ENCODE measurements at places on chromosomes 5 and 9. TPM values are rescaled to one million over a fixed set of nuclear protein-coding genes. Genes with fewer than 3 reads are reported as not detected.

The ADAMTS13 gene
- 6.0 TPM for total RNA-seq

The SPINK5 gene
- total RNA-seq = not detected

The ADGRD2 gene
- total RNA-seq = not detected

The LCN1 gene
- total RNA-seq = not detected

The OR1J2 gene
- not detected for total RNA-seq

The CCNI2 gene
- not detected for total RNA-seq

Measured in smooth muscle cell of trachea (primary cell).